ENCODE measurements at places on chromosomes 11 and 22. TPM values are rescaled to one million over a fixed set of nuclear protein-coding genes. Genes with fewer than 3 reads are reported as not detected.

DNA sequence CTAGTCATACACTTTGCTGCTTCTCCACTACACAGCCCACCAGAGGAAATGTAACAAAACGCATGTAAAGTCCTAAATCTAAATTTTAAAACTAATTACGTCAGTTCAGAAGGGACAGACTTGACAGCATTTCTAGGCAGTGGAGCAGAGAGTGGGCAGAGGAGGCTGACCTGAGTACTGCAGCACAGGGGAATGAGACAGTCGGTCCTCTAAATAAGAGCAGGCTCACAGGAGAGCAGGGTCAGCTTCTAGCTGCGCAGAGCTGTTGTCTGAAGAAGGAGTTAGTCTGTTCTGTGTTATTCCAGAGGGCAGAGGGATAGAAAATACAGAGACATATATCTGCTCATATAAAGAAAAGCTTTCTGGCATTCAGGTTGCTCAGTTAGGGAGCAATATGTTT, 40.3 kb downstream of the JHY start:
- no peaks in the 10 kb centered on the region for H3K4me1 ChIP-seq
- no peaks in the 10 kb centered on the region for H3K27me3 ChIP-seq
- no peak overlapping the region for H3K27ac ChIP-seq
- no peak for DNase-seq
- H3K36me3 ChIP-seq: no peaks in the 10 kb centered on the region
- H3K4me3 ChIP-seq: no peak overlapping the region

DNA sequence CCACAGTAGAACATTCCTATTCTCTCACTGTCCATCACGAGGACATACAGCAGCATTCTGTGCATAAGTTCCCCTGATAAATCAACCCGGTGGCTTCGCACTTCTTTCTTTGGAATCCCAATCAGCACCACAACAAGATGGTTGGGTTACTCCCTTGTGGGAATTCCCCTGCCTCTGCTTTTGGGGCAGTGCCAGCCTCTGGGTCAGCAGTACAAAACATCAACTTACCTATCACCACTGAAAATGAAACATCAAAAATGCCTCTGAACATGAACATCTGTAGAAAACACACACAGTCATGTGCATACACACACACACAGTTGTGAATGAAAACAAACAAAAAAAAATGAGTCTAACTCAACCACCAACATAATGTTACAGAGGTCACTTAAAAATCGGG, 79.3 kb downstream of the KCNA4 start:
- H3K4me3 ChIP-seq: no peak overlapping the region
- H3K4me1 ChIP-seq: no peaks in the 10 kb centered on the region
- no peaks in the 10 kb centered on the region for H3K27me3 ChIP-seq
- DNase-seq: no peak

DNA sequence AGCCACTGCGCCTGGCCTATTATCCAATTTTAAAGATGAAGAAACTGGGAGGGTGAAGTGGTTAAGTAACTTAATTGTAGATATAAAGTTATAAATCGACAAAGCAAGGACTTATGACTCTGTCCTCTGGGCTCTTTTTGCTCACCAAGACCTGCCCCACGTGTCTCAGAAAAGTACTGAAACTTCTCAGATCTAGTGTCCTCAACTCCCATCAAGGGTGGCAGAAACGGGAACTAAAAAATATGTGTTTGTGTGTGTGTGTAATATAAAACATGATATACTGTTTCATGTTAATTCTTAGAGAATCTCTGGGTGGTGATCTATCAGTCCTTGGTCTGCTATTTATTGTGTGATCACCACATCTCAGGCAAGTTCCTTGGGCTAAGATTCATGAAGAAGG, 104.9 kb downstream of the GAB2 start:
- no peak for DNase-seq
- no peaks in the 10 kb centered on the region for H3K27me3 ChIP-seq
- H3K27ac ChIP-seq: no peak overlapping the region
- no peaks in the 10 kb centered on the region for H3K36me3 ChIP-seq
- H3K4me1 ChIP-seq: no peaks in the 10 kb centered on the region

- no peaks in the 10 kb centered on the region for H3K36me3 ChIP-seq
- no peak overlapping the region for H3K4me3 ChIP-seq
- no peak for DNase-seq
- H3K4me1 ChIP-seq: no peaks in the 10 kb centered on the region
- H3K27me3 ChIP-seq: peaks cover 4% of the 10 kb centered on the region
Measured at GRCh38 chr11:46397526-46397925, 6.0 kb upstream of the CHRM4 start.

DNA sequence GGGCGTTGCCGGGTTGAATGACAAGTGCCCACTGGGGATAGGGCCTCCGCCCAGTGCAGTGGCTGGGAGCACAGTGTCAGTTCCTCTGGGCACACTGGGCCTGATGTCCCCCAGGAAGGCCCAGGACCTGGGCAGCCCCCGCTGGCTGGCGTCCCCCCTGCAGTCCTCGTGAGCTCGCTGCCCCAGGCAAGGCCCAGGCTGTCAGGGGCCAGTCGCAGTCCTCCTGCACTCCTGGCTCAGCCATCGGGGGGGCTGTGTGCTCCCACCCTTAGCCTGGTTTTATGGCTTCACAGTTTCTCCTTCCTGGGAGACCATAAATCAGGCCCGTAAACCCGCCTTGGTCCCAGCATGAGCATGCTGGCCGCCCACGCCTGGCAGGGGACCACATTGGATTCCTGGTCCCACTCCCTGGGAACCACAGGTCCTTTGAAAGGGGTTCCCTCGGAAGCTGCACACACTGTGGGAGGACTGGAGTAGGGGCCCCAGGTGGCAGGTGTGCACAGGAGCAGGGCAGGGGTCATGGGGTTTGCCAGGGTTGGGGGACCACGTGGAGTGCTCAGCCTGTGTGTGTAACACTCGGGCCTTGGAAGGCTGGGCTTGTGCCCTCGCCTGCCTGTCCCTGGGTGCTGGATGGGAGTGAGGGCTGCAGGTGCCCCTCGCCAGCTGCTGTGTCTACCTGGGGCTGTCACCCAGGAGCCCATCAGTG, 113.6 kb downstream of the KCNQ1OT1 start:
- no peak overlapping the region for H3K27ac ChIP-seq
- no peaks in the 10 kb centered on the region for H3K27me3 ChIP-seq
- no peak overlapping the region for H3K4me3 ChIP-seq

- no peaks in the 10 kb centered on the region for H3K36me3 ChIP-seq
- no peaks in the 10 kb centered on the region for H3K27me3 ChIP-seq
Measured at GRCh38 chr11:123381817-123382554, 48.1 kb upstream of the GRAMD1B start.

GRCh38 chr11:113420808-113421207, 33.2 kb downstream of the ANKK1 start:
- H3K4me1 ChIP-seq: no peaks in the 10 kb centered on the region
- no peak overlapping the region for H3K27ac ChIP-seq
- H3K36me3 ChIP-seq: no peaks in the 10 kb centered on the region
- no peaks in the 10 kb centered on the region for H3K27me3 ChIP-seq
- no peak for DNase-seq
- no peak overlapping the region for H3K4me3 ChIP-seq

- H3K4me3 ChIP-seq: no peak overlapping the region
- no peaks in the 10 kb centered on the region for H3K36me3 ChIP-seq
- no peak overlapping the region for H3K27ac ChIP-seq
- H3K27me3 ChIP-seq: no peaks in the 10 kb centered on the region
Measured at GRCh38 chr11:112878033-112878601, 83.1 kb upstream of the NCAM1 start.

- no peaks in the 10 kb centered on the region for H3K4me1 ChIP-seq
- DNase-seq: no peak
- H3K27ac ChIP-seq: no peak overlapping the region
- H3K27me3 ChIP-seq: no peaks in the 10 kb centered on the region
- H3K36me3 ChIP-seq: no peaks in the 10 kb centered on the region
Measured at GRCh38 chr11:93986716-93987115, 34.4 kb upstream of the HEPHL1 start.

DNA sequence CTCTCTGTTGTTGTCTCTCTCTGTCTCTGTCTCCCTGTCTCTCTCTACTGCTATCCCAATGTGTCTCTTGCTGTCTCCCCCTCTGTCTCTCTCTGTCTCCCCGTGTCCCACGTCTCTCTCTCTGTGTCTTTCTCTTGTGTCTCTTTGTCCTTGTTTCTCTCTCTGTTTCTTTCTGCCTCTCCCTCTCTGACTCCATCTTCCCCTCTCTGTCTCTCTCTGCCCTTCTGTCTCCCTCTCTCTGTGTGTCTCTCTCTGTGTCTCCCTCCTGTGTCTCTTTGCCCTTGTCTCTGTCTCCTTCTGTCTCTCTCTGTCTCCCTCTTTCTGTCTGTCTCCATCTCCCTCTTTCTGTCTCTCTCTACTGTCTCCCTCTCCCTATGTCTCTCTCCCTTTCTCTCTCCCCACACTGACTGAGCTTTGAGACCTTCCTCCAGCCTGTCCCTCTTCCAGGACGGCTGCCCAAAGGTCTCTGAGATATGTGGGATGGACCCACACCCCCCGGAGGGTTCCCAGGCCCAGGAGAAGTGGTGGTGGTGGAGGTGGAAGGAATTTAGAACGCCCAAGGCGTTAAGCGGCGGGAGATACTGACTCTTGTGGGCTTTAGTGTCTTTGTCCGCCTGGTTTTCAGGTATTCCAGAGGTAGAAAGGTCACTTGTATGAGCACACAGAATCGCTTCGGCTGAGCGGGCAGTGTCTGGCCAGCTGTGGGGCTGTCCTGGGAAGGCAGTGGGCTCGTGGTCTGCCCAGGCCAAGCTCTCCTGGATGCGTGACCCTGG, 65.5 kb upstream of the CCND1 start:
- no peaks in the 10 kb centered on the region for H3K27me3 ChIP-seq
- no peak overlapping the region for H3K27ac ChIP-seq
- no peak overlapping the region for H3K4me3 ChIP-seq
- no peaks in the 10 kb centered on the region for H3K36me3 ChIP-seq

DNA sequence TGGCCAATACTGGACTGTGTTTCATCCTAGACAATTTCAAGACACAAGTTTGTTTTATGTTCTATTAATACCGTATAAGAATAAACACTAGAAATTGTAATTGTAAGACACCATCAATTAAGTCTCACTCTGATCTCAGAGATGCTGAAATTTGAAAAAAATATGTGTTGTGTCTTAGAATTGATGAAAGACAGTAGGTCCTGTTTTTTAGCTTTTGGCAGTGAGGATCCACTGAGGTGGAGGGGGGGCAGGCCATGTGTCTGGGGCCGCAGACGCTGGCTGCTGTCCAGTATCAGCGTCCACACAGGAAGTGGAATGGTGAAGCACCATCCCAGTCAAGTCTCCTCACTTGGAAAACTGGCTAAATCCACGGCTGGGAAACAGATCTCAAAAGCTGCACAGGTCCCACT, 22.5 kb upstream of the ALG8 start:
- no peaks in the 10 kb centered on the region for H3K4me1 ChIP-seq
- no peak overlapping the region for H3K27ac ChIP-seq
- H3K36me3 ChIP-seq: no peaks in the 10 kb centered on the region
- no peak overlapping the region for H3K4me3 ChIP-seq
- no peak for DNase-seq
- H3K27me3 ChIP-seq: no peaks in the 10 kb centered on the region

DNA sequence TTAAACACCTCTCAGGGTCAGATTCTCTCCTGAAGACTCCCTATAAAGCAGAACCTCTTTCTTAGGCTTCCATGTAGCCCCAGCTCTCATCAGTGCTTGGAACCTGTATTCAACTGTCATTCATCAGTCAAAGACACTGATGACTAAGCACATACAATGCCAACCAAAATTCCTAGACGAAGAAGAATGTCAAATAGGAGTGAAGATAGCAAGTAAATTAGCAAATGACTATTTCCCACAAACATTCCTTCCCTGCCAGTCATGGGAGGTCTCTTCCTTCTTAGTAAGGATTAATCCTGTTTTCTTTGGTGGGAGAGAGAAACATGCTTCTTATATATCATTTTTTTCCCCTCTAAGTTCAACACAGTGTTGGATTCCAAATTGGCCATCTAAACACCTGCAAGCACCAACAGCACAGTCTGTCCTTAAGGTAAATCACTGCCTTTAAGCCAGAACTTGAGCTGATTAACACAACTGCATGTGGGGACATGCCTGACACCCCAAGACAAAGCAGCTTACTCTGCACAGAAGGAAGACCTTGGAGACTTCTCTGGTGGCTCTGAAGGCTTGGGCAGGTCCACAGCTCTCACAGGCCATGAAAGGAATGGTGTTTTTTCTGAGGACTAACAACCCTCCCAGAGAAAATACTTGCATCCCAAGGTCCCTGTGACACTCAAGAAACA, 47.5 kb upstream of the ME3 start:
- H3K4me3 ChIP-seq: no peak overlapping the region
- H3K4me1 ChIP-seq: no peaks in the 10 kb centered on the region

GRCh38 chr11:47611348-47611794, 17.2 kb upstream of the C1QTNF4 start:
- H3K36me3 ChIP-seq: no peaks in the 10 kb centered on the region
- no peak overlapping the region for H3K4me3 ChIP-seq
- H3K4me1 ChIP-seq: no peaks in the 10 kb centered on the region
- H3K27me3 ChIP-seq: no peaks in the 10 kb centered on the region

GRCh38 chr11:126102436-126102981, 39.8 kb upstream of the CDON start:
- no peaks in the 10 kb centered on the region for H3K4me1 ChIP-seq
- DNase-seq: no peak
- H3K36me3 ChIP-seq: no peaks in the 10 kb centered on the region
- H3K4me3 ChIP-seq: no peak overlapping the region
- no peaks in the 10 kb centered on the region for H3K27me3 ChIP-seq
- H3K27ac ChIP-seq: no peak overlapping the region

- H3K4me1 ChIP-seq: no peaks in the 10 kb centered on the region
- DNase-seq: no peak
- no peak overlapping the region for H3K4me3 ChIP-seq
- H3K27ac ChIP-seq: no peak overlapping the region
- H3K36me3 ChIP-seq: no peaks in the 10 kb centered on the region
Measured at GRCh38 chr22:45783690-45784089, 112.1 kb downstream of the ATXN10 start.

DNA sequence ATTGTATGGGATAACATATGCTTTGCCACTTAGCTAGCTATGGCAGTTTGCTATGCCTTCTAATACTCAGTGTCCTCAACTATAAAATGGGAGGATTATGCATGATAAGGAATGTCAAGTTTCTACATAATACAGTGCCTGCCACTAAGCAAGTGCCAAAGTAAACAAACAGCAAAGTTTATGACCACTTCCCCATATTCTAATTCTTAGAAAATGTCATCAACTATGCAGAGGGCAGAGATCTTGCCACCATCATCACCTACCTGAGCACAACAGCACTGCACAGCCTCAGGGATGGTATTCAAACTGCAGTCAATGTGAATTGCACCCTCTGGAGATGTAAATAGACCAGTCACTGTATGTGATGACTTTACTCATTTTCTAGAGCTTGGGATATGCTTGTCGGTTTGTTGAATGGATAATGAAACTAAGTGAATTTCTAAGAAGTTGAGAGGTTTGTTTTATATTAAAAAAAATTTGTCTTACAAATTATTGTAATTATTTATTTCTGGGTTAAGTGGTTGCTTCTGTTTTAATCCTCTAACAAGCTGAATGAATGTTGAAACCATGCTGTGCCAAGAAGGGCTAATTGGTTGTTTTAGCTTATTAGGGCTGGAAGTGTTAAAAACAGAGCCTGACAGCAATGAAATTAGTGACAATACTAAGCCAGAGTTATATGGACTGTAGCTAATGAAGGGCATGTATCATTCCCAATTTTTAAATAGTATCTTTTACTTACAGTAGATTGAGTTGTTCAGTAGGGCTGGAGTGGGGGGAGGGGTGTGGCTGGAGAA, 398.4 kb downstream of the CNTN5 start:
- H3K27me3 ChIP-seq: no peaks in the 10 kb centered on the region
- DNase-seq: no peak
- no peaks in the 10 kb centered on the region for H3K4me1 ChIP-seq
- no peak overlapping the region for H3K27ac ChIP-seq
- H3K4me3 ChIP-seq: no peak overlapping the region
- no peaks in the 10 kb centered on the region for H3K36me3 ChIP-seq

CRYBB2 gene
- not detected for total RNA-seq

TRPC6 gene
- 0.37 TPM for total RNA-seq

MFRP gene
- total RNA-seq: not detected

MB gene
- 8.8 TPM for total RNA-seq

KRTAP5-9 gene
- total RNA-seq: 0.35 TPM

OR5AN1 gene
- total RNA-seq: not detected
